ENCODE measurements at places on chromosomes 4 and X.

- peak; percentile 77 for DNase-seq
These were observed 145.0 kb downstream of the SOWAHB start for GRCh38 chr4:76752861-76753501.

DNA sequence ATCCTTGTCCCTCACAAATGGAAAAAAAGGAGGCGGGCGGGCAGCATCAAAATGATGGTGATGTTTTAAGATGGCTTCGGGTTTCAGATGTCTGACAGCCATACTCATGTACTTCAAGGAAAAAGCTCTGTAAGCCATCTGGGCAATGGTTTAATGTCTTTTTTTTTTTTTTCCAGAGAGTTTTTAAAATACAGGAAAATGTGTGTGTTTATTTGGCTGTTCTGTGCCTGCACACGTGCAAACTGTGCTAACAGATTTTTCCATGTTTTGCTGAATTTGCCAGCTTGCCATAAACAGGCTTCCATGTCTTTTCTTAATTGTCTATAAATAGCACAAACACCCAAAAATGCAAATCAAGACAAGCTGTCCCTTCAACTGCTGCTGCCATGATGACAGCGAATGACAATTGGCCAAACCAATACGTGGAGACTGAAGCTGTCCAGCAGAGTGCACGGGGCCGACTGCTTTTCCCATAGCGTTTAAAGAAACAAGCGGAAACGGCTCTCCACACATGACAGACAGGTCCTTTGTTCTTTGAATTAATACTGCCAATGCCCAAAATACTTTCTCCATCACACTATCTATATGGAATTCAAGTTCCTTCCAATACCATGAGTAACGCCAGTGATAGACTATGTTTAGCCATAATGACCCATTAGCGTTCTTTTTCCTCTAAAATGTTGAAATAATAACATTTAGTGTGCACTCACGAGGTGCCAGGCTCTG, 35.7 kb downstream of the AFAP1 start:
- no peak for DNase-seq

DNA sequence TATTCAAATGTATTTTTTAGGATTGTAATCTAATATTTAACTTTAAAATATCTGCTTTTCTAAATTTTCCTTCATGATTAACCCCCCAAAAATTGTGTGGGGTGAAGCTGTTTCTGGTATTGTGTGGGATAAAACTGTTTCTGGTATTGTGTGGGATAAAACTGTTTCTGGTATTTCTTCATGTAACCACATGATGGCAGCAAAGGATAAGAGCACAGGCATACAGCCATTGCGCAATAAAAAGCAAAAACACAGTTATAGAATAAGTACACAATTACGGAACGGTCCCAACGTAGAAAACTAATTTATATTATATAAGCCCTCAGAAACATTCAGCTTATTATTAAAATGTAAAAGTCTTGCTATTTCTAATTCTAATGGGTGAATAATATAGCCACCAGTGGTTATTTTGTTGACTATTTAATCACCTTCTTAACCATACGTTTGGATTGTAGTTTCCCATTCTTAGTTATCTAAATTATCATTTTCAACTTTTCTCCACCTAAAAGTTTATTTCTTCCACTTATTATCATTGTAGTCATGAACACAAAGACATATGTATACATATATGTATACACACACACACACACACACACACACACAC, 333.9 kb upstream of the FSTL5 start:
- peak; percentile 21 for DNase-seq

- no peak for DNase-seq
These were observed 80.5 kb downstream of the MID1IP1 start for GRCh38 chrX:38881727-38882126.

- DNase-seq: no peak
These were observed 46.3 kb upstream of the AFAP1 start for GRCh38 chr4:7985891-7986441.

DNA sequence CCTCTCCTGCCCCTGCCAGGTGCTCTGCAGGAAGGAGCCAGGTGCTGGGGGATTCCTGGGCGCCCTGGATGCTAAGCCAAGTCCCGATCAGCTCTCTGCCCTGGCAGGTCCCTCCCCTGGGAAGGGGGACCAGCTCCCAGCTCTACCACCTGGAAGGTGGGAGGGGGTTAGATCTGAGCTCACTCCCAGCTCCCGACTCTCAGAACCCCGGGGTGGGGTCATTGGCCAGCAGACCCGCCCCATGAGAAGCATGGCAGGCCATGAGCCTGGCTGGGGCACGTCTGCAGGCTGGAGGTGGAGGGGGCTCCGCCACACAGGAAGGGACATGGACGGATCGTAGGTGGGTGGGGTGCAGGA, 83.4 kb upstream of the NKX1-1 start:
- no peak for DNase-seq

GRCh38 chr4:8473920-8474590, 33.5 kb downstream of the TRMT44 start:
- no peak for DNase-seq

- DNase-seq: no peak
These were observed 108.6 kb downstream of the PPP3CA start for GRCh38 chr4:101238706-101239105.

DNA sequence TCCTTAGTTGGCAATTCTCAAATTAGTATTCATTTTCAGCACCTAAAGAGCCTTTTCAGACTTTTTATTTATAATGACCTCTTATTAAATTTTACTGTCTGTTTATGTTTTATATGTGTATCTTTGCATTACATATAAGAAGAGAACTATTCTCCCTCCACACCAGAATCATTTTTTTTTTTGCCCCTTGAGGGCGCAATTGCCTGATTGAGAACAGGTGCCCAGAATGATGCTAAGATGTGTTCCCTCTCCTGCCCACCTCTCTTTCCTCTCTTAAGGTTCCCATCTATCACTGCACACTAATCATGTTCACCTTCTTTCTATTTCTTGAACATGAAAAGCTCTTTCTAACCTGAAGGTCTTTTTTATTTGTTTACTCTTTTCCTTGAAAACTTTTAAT, 44.2 kb upstream of the ADAM29 start:
- no peak for DNase-seq

DNA sequence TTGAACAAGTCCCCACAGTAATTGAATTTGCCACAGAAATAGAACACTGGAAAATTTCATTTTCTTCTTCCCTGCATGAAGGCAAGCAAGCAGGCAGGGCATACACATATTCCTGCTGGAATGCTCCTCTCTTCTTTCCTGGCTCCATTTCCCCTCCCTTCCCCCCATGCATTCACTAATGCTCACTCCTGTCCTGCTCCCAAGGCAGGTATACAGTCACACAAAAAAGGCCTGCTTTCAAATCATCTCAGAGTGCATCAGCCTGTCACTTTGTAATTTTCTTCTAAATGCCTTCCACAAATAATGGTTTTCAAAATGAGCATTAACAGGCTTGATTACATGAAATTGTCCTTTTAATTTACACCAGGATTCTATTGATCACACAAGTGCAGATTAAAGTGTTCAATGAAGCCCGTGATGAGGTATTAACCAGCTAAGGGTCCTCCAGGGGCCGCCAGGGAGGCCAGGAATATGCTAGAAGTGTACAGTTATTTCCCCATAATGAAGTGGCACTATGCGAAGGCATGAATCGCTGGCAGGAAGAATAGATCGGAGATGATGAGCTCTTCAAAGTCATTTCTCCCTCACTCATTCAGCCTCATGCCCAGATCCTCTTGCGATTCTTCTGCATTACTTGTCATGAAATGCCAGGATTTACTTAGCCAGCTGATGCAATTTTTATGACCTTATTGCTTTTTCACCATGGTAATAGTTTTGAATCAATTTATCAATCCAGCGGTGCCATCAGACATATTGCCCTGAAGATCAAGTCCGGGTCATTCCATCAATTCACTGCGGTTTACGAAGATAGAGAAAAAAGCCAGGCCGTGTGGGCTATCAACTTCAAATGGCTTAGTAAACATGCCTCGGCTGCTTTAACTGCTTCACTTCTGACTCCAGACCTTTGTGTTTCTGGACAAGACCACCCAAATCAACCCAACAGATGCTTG, 243.5 kb downstream of the GPAT3 start:
- no peak for DNase-seq

GRCh38 chrX:24054182-24055042, at the start of gene EIF2S3:
Gene EIF2S3, plus strand, starts transcription at chrX:24054956. Its CDS starts 13 bp downstream, at chrX:24054969.
- peak; percentile 94 for DNase-seq

GRCh38 chr4:21469438-21470300, 478.9 kb downstream of the KCNIP4 start:
- no peak for DNase-seq

DNA sequence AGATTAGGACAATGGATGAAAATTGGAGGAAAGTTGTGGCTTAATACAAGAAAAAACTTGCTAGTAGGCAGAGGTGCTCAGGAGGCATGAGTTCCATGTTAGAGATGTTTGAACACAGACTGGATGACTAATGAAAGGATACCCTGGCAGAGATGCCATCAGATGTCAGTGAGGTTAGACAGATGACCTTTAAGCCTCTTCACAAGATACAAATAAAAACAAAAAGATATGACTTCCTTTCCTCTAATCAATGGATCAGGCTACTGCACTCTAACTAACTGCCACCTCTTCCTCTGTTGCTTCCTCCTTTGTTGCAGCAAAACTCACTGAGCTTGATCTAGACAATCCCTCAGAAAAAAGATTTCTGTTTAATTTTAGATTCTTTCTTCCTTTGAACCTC, 14.7 kb downstream of the STAP1 start:
- no peak for DNase-seq

DNA sequence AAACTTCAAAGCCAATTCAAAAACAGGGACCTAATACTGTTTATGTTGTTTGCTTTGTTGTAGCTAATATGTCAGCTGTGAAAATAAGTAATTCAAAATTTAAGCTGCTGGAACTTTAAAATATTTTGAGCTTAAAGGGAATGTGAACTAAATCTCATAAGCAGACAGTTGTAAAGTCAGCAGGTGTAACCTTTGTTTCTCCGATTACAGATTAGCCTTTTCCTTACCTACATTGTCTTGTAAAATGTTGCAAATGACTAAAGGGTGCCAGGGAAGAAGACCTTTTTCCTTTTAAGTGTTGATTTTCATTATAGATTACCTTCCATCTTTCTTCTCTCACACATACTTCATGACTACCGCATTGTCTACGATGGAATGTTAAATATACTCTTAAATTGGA, 405.1 kb downstream of the KCNIP4 start:
- no peak for DNase-seq
